Stimulated activated CD4-positive, alpha-beta T cell treated with anti-CD3 and anti-CD28 coated beads, Interleukin-1b, Interleukin-23, amount 100 ng/mL, for 48 hours (primary cell): ENCODE measurements at places on chromosomes 2 and 18.

- DNase-seq, result no peak
These were observed 21.1 kb downstream of the PER2 start for GRCh38 chr2:238267341-238267710.

- DNase-seq, result no peak
These were observed 95.0 kb downstream of the CDH20 start for GRCh38 chr18:61428266-61428665.

- no peak for DNase-seq
These were observed 604 bp downstream of the RALBP1 start for GRCh38 chr18:9475643-9476591.

GRCh38 chr2:101969723-101970122, 22.0 kb upstream of the IL1R2 start:
- DNase-seq, result no peak

DNA sequence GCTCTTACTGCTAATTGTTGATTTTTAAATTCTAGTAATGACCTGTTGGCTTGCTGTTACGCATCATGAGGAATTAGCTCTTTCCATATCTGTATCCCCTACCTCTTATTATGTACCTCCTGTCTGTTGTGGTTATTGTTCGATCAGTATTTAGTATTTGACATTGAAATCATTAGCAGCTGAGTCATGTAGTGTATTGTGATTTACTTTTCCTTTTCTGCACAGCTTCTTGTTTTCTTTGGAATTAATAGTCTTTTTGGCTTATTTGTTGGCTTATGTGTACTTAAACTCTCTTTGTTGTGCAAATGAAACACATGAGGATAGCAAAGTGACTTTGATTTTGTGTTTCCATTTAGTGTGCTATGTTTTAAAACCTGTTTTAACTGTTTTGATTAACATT, 4.3 kb downstream of the EPB41L5 start:
- no peak for DNase-seq

DNA sequence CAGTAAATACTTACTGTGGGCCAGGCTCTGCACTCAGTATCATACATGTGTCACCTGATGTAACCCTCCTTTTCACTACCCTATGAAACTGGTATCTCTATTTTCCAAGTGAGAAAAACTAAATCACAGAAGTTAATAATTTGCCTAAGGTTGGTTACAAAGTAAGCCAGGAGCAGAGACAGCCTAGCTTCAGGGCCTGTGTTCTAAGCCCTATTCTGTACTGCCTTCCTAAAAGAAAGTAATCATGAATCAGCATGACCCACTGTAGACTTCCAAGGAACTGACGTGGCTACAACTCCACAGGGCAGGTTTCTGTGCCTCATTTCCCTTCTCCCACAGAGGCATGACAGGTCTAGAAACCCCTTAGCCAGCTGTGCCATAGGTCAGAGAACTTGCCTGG, 14.3 kb downstream of the ZNF142 start:
- no peak for DNase-seq

DNA sequence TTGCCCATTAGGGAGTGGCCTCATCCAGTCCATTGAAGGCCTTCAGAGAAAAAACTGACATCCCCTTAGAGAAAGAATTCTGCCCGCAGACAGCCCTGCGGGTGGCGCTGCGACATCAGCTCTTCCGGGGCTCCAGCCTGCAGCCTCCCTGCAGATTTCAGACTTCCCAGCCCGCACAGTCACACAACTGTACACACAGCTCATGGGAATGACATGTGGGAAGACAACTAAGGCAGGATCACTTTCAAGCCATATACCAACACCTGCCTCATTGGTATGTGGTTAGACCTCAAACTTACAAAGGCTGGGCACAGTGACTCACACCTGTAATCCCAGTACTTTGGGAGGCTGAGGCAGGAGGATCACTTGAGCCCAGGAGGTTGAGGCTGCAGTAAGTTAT, 24.8 kb upstream of the TUBB6 start:
- no peak for DNase-seq

DNA sequence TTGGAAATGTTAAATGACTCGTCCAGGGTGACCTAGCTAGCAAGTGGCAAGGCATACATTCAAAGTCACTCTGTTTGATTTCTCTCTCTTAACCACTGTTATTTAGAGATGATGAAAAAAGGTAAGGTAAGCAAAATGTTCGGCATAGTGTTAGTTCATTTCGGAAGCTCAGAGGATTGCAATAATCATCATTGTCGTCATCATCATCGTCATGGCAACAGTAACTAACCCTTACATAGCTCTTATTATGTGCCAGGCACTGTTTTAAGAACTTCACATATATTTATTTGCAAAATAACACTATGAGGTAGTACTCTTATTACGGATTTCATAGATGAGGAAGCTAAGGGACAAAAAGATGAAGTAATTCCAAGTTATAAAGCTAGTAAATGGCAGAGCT, 292.7 kb upstream of the CXCR4 start:
- DNase-seq, result no peak

GRCh38 chr2:169344736-169345485, 17.4 kb downstream of the LRP2 start:
- DNase-seq, result no peak

- DNase-seq, result no peak
These were observed 166.0 kb downstream of the AGAP1 start for GRCh38 chr2:235659767-235660322.

GRCh38 chr2:10434886-10435819, 13.0 kb downstream of the ODC1 start:
- peak; percentile 79 for DNase-seq

DNA sequence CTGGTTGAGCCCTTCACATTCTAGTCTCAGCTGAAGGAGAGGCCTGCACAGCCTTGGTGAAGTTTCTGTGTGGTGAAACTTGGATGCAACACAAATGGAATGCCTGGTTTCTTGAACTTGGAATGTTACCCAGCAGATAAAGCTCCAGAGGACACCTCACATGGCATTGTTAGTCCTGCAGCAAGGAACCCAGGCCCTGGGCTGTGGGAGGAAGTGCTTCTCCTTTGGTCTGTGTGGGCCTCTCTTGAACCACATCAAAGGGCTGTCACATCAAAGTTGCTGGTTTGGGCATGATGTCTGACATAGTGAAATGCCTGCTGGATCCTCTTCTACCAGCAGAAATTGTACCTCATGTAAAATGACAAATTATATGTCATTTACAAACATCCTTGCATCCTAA, 198.5 kb downstream of the FHOD3 start:
- no peak for DNase-seq

DNA sequence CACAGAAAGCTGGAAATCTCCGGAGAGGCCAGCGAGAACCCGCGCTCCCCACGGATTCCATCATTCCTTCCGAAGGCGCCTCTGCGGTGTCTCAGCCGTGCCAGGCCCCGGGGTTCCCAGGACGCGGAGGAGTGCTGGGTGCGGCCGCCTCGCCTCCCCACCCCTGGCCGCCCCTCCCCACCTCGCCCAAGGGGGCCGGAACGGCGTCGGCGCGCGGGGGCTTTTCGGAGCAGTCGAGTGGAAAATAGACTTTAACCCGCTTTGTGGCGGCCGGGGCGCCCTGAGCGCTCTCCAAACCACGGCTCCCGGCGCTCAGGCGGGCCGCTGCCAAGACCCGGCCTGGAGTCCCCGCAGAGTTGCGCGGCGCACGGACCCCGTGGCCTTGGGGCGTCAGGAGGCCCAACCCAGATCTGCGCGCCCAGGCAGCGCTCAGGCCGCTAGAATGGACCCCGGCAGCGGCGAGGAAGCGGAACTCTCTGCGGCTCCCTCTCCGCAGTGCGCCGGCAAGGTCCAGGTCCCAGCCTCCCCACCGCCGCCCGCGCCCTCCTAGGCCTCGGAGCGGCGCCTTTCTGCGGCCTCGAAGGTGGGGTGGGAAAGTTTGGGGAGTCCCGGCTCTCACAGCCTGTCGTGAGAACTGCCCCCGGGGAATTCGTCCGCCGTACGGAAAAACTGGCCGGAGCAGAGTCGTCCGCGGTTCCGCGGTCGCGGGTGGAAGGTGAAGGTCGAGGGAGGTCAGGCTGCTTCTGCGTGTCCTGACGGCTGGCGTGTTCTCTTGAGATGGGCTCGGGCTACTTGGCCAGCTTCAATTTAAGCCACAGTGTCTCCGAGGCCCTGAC, 1.2 kb upstream of the EMX1 start:
- DNase-seq, result peak; percentile 38

GRCh38 chr2:237700512-237701032, 73.2 kb downstream of the LRRFIP1 start:
- peak; percentile 89 for DNase-seq

DNA sequence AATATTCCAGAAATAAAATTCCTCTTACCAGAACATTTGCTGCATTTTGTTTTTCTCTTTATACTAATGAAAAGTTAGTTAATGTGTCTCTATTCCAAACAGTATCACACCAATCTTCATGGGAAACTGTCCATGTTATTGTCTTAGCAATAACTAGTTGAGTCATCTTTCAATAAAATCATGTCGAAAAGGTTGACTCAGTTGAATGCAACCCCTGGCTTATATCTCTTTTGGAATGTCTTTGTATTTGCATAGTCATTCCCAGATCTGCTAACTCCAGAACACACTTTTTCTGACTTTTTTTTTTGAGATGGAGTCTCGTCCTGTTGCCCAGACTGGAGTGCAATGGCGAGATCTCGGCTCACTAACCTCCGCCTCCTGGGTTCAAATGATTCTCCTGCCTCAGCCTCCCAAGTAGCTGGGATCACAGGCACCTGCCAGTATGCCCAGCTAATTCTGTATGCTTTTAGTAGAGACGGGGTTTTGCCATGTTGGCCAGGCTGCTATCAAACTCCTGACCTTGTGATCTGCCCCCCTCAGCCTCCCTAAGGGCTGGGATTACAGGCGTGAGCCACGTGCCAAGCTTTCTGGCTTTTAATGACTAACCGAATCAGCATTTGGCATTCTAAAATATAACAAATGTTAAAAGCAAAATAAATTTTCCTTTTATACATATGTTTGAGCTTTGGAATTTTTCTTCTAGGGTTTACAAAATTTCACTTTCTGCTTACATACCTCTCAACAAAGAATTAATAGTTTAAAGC, 133.2 kb upstream of the GULP1 start:
- DNase-seq, result no peak

DNA sequence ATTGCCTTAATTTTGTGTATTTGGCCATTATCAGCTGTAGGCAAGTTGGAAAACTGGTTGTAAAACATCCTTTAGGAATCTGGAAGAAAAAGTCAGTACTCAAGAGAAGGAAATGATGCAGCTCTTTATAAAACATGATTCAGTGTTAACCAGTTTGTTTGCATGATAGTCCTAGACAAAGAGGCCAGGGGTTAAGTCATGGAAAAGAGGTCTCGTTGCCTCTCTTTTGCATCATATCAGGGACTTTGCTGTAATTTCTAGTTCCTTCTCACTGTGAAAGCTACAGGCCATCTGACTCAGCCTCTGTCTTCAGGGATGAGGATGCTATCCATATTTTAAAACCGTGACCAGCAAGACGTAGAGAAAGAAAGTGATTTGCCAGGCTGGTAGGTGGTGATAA, 38.0 kb downstream of the NPAS2 start:
- no peak for DNase-seq

- DNase-seq, result no peak
These were observed 97.5 kb upstream of the CXCR4 start for GRCh38 chr2:136215449-136215848.
